ENCODE measurements at places on chromosomes 13 and 19. TPM values are rescaled to one million over a fixed set of nuclear protein-coding genes. Genes with fewer than 3 reads are reported as not detected.

DNA sequence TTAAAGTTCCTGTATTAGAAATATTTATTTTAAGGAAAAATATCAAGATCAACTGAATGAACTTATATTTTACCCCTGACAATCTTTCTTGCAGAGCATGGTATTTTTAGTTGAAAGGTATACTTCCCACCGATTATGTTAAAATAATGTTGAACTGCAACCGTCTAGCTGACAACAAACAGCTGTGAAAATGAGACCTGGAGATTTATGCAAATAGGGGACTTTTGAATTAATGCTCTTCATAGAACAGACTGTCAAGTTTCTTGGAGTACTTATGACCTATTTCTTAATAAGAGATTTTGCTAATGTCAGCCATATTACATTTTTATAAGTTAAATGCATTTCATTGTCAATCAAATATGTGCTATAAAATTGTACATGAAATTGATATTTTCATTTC, 210.9 kb downstream of the NALCN start:
- DNase-seq = no peak

GRCh38 chr19:57802269-57802668, 12.4 kb downstream of the ZNF552 start:
- DNase-seq = no peak

DNA sequence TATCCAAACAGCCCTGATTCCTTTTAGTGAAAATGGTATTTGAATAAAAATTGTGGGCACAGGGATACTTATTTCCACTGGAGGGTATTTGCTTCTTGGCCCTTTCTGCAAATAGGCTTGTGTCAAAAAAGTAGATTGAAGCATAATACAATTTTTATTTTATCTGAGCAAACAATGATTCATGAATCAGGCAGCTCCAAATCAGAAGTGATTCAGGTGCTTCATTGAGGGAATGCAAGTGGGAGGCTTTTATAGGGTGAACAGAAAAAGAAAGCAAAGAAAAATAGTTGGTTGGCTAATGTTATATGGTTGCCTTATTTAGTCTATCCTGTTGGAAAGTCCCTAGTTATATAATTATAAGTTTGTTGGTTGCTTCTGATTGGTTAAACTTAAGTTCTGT, 117.9 kb downstream of the ITGBL1 start:
- no peak for DNase-seq

DNA sequence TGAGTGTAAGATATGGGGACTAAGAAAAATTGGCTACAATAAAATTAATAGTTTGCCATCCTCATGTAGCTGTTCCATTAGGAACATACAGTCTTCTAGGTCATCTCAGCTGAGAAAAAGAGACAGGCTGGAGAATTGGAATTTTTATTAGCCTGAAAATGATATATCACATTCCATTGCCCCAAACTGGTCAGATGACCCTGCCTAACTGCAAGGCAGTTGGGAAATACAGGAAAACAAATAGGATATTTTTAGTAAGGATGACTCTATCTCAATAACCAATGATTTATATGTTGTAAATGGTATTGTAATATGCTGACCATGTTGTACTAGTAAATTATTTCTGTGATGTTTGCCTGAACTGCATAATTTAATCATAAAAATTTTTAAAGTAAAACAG, 673.8 kb downstream of the PCDH9 start:
- no peak for DNase-seq

DNA sequence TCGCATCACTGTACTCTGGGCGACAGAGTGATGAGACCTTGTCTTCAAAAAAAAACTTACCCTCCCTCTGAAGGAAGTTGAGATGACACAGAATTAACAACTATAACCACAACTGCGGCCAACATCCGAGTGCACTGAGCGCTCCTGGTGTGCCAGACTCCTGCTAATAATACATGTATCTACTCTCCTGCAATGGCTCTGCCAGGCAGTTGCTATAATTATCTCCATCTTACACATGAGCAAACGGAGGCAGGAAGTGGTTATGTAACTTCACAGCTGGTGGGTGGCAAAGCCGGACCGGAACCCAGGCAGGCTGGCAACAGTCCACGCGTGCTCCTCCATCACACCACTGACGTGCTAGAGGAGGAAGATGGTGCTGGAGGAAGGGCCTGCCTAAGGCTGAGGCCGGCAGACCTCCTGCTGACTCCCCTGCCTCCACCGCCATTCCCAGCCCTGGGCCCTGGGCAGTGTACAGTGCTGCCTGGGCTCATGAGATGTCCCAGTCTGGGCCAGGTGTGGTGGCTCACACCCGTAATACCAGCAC, 12.6 kb downstream of the XRCC1 start:
- peak; percentile 84 for DNase-seq

DNA sequence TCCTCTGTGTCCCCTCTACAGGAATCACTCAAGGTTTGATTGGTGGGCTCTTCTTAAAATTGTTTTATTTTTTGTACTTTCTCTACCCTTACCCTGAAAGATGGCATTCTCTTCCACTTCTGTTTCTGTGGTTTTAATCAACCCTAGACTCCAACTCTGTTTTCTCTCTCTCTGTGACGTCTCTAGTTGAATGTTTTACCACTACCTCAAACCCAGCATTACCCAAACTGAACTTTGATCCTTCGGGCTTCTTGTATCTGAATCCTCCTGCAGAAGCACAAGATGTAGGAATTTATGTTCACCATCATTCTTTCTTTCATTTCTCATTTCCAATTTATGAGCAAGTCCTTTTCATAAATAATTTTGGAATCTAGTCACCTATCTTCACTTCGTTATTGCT, 39.9 kb downstream of the PCCA start:
- no peak for DNase-seq

Gene CEBPA
- not detected for total RNA-seq
